ENCODE measurements at places on chromosomes 5 and 9.
A peak's percentile ranks its signal among the peaks of the same experiment; 100 is the strongest.

DNA sequence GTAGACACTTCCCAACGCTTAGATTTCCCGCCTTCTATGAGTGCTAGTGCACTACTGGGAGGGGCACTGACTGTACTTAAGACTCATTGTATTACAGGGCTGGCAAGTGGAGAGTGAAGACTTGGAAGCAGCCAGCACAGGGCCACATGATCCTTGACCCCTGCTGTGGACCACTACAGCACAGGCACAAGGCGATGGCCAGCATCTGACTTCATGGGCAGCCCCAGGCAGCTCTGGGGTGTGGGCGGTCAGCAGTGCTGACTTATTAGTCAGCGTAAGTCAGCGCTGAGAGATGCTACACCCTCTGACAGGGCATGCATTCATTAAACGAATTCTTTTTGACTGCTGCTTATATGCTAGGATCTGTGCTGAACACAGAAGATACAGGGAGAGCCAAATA, 9.3 kb downstream of the SLC46A2 start:
- DNase-seq: no peak

- DNase-seq: no peak
Measured at GRCh38 chr5:122775550-122776542, 966 bp downstream of the SNX2 start.

DNA sequence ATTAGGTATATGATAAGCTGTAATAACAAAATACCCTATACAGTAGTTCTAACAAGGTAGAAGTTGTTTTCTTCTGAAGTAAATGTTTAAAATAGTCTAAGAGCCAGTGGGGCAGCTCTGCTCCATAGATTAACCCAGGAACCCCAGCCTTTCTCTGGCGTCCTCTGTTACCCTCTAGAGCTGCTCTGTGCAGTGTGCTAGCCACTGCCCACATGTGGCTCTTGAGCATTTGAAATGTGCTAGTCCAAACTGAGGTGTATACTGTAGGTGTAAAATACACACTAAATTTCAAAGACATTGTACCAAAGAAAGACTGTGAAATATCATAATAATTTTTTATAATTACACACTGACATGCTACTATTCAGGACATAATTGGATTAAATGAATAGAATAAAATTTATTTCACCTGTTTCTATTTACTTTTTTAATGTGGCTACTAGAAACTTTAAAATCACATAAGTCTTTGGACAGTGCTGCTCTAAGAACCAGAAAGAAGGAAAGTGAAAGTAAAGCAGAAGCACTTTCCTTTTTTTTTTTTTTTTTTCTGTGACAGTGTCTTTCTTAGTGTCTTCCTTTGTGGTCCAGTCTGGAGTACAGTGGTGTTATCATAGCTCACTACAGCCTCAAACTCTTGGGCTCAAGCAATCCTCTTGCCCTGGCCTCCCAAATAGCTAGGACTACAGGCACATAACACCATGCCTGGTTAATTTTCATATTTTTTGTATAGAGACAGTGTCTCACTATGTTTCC, 39.3 kb downstream of the RAI14 start:
- no peak for DNase-seq

DNA sequence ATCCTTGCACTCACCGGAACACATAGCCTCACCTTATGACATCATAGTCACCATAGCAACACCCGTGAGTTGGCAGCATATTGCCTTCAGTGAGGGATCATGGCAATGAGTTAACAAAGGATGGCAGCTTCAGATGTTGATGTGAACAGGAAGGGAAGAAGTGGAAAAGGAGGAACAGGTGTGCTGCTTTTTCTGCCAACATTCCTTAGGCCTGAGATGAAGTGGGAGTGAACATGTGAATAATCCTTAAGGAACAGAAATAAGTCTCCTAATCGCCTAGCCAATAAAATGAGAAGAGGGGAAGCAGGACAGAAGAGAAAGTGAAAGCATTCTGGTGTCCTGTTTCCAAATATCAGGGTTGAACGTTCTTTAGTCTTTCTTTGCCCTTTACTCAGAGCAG, 360.0 kb downstream of the BRINP1 start:
- no peak for DNase-seq

DNA sequence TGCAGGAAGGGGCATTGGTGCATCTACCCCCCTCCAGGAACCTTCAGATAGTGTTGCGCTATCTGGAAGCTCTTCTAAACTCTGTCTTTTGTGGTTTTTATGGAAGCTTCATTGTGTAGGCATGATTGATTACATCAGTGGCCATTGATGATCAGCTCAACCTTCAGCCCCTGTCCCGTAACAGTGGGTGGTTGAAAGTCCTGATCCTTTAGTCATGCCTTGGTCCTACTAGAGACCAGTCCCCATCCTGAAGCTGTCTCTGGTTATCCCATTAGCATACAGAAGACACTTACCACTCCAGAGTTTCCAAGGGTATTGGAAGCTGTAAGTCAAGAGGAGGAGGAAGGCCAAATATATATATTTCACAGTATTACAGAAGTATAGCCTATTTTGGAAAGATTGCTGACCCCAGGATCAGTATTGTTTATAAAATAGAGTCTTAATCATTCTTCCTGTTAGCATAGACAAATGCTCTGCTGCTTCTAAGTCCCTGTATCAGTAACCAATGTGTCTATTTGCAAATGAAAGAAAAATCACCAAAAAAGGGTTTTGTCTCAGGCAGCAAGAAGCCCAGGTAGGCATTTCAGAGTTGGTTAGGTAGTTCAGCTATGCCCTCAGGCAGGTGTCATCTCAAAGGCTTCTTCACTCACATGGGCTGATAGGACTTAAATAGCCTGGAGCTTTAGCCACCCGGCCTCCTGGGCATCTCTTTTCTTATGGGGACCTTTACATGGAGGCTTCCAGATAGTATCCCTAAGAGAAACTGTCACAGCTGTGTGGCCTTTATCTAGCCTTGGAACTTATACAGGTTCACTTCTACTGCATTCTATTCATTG, 41.6 kb downstream of the SPIN1 start:
- DNase-seq: no peak

DNA sequence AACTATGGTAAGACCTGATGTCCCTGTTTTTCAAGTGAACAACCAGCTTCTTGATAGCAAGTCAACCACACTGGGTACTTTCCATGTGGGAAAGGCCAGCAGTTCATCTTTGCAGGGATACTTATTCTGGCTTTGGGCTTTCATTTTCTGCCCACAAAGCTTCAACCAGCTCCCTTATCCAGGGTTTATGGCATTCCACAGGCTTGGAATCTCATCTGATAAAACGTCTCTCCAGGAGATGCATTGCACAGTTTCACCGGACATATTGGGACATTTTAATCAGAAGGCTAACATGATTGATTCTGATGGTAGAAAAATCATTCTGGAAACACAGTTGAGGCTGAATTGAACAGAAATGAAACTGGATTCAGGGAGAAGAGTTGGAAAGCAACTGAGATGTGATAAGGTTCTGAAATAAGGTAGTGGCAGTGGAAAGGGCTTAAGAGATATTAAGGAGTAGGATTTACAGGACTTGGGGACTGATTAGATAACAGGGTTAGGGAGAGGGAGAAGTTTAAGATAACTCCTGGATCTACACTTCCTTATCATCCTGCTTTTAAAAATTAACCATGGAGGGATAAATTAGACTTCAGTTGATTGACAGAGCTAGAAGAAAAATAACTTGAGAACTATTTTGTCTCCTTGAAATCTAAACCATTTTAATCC, 195.8 kb upstream of the FBXL7 start:
- no peak for DNase-seq

DNA sequence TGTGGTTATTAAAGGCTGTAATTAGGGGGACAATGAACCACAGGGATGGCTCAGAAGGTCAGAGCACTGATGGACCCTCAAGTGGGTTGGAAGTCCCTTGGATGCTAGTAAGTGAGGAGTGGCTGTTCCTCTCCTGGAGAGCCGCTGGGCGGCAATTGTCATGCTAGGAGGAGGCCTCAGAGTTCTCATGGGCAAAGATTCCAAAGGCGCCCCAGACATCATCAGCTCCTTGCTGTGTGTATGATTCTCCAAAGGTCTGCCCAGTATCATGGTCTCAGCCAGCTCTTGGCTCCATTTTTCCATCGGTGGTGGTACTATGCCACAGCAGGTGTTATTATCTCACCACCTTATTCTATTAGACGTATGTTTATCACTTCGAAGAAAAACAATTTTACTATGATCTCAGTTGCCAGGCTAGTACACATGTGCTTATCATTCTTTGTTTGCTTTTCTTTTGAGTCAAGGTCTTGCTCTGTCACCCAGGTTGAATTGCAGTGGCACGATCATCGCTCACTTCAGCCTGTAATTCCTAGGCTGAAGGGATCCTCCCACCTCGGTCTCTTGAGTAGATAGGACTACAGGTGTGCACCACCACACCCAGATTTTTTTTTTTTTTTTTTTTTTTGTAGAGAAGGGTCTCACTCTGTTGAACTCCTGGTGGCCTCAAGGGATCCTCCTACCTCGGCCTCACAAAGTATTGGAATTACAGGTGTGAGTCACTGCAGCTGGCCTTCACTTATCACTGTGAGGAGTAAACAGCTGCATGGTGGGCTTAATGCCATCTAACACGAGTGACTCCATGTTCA, 46.8 kb downstream of the EXOSC2 start:
- DNase-seq: no peak

- DNase-seq: no peak
Measured at GRCh38 chr5:63408984-63409383, 553.3 kb downstream of the HTR1A start.

DNA sequence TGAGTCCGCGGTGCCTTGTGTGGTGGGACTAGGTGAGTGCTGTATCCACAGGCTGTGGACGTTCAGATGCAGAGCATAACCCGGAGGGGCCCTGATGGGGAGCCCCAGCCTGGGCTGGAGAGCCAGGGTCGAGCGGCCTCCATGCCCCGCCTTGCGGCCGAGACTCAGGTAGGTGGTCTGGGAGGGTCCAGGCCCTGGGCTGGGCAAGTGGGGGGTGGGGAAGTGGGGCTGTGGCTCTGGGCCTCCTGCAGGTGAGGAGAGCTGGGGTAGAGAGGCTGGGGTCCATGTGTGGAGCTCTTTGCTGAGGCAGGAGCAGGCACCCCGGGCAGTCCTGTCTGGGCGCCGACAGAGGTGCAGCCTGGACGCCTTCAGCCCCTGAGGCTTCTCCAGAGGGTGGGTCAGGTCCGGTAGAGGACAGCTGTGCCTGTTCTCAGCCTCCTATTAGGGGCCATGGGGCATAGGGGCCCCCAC, 241.1 kb downstream of the CACNA1B start:
- DNase-seq: peak; percentile 72

GRCh38 chr5:169880785-169881184, 99.5 kb downstream of the INSYN2B start:
- no peak for DNase-seq

DNA sequence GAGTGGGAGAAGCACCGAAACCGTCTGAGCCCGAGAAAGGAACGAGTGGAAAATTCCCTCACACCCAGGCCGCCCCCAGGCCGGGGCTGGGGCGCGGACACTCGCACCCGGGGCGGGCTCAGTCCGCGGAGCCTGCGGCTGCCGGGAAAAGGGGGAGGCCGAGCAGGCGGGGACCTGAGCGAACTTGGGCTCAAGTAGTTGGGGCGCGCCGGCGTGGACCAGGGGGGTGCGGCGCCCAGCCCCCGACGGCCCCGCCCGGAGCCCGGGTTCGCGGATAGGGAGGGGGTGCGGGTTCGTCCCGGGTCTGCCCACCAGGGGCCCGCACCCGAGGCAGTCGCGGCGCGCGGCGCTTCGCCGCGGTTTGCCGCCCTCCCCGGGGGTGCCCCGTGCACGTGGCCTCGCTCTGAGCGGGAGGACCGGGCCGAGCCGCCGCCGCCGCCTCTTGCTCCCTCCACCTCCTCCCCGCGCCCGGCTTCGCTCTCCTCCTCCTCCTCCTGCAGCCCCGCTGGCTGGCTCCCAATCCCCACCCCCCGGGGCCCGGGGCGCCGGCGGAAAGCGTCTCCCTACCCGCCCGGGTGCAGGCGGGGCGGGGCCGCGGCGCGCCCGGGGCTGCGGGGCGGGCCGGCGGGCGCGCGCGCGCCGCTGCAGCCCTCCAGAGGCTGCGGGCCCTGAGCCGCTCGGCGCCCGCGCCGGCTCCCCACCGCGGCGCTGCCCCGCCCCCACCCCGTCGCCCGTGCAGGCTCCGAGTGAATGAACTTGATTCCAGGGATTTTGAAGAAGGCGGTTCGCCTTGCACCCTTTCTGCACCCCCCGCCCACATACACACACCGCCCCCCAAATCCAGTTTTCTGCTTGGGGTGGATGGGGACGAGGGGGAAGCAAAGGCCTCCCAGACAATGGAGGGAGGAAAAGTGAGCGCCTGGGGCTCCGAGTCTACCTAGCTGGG, 1.3 kb upstream of the NFIB start:
- peak; percentile 87 for DNase-seq

GRCh38 chr5:54115735-54116403, 194.5 kb downstream of the ARL15 start:
- DNase-seq: no peak

Measured in posterior cingulate gyrus (tissue), 11 donors.